ENCODE measurements at places on chromosomes 12 and 14. TPM values are rescaled to one million over a fixed set of nuclear protein-coding genes. Genes with fewer than 3 reads are reported as not detected.

DNA sequence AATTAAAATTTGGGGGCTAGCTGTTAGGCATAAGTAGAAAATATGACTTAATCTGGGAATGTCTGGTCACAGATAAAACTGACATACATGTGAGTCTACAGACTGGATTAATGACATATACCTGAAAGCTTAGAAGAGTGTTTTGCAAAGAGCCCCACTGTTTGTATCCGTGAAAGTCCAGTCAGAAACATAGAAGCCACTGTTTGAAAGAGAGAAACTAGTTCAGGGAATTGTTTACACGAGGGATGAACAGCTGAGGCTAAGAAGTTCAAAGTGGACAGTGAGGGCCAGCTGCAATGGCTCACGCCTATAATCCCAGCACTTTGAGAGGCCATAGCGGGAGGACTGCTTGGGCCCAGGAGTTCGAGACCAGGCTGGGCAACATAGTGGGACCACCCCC is 36.2 kb upstream of the SGPP1 start:
- H3K4me1 ChIP-seq: no peaks in the 10 kb centered on the region
- no peak for DNase-seq
- H3K27ac ChIP-seq: no peak overlapping the region

GRCh38 chr14:38419579-38419978 is 163.7 kb upstream of the CLEC14A start:
- no peak overlapping the region for H3K27ac ChIP-seq
- H3K27me3 ChIP-seq: peaks cover 6% of the 10 kb centered on the region
- no peak for DNase-seq

Gene GPR65
- total RNA-seq: not detected

DNA sequence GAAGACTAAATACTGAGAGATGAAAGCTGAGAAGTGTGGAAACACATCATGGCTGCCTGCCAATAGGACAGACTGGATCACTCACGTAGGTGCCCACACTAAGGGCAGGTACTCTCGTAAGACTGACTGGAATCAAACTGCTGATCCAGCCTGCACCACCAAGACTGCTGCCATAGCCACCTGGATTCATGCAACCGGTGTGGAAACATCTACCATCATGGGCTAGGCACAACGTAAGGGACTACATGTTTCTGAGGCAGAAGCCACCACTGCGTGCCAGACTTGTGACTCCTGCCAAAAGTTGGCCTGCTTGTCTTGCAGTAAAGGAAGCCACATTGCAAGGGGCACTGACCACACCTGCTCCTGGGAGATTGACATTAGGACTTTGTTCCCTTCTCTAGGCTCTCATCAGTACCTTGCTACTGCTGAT is 3.8 kb downstream of the POMT2 start:
- peaks cover 61% of the 10 kb centered on the region for H3K4me1 ChIP-seq
- DNase-seq: no peak
- H3K27ac ChIP-seq: peak overlapping the region; percentile 41
- no peaks in the 10 kb centered on the region for H3K27me3 ChIP-seq

GRCh38 chr14:101109981-101110728 is 206.6 kb upstream of the RTL1 start:
- H3K36me3 ChIP-seq: peaks cover 2% of the 10 kb centered on the region
- H3K4me1 ChIP-seq: no peaks in the 10 kb centered on the region
- H3K27me3 ChIP-seq: no peaks in the 10 kb centered on the region
- DNase-seq: no peak
- no peak overlapping the region for H3K4me3 ChIP-seq
- H3K27ac ChIP-seq: no peak overlapping the region

DNA sequence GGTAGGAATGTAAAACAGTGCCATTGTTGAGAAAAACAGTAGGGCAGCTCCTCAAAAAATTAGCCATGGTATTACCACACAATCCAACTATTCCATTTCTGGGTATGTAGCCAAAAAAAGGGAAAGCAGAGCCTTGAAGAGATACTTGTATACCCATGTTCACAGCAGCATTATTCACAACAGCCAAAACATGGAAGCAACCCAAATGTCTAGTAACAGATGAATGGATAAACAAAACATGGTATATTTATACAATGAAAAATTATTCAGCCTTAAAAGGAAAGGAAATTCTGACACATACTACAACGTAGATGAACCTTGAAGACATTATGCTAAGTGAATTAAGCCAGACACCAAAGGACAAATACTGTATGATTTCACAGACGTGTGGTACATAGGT is 67.6 kb upstream of the GNG2 start:
- H3K36me3 ChIP-seq: no peaks in the 10 kb centered on the region
- DNase-seq: no peak
- H3K27ac ChIP-seq: no peak overlapping the region
- H3K27me3 ChIP-seq: no peaks in the 10 kb centered on the region
- no peaks in the 10 kb centered on the region for H3K4me1 ChIP-seq

Gene CD4
- total RNA-seq: 0.72 TPM

GRCh38 chr12:70366581-70367257 is 629 bp downstream of the KCNMB4 start:
- H3K27me3 ChIP-seq: peaks cover 8% of the 10 kb centered on the region
- no peak overlapping the region for H3K27ac ChIP-seq
- H3K4me1 ChIP-seq: peaks cover 20% of the 10 kb centered on the region
- DNase-seq: peak; percentile 78
- no peaks in the 10 kb centered on the region for H3K36me3 ChIP-seq

DNA sequence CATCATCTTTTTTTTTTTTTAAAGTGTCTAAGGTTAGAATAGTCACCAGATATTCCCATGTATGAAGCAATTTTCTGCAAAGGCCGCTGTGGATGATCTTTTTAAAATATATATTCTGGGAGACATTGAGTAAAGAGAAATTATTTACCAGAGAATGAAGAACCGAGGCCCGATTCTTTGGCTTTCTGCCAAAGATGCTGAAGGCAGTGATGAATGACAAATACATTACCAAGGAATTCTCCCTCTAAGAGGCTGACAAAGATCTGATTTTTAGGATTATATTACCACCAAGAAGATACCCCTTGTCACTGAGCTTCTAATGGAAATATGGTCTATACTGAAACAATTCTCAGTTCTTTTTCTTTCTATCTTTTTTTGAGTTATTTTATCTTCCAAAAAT is 336.8 kb downstream of the NAV3 start:
- no peak overlapping the region for H3K27ac ChIP-seq
- no peak overlapping the region for H3K4me3 ChIP-seq
- no peaks in the 10 kb centered on the region for H3K4me1 ChIP-seq
- no peaks in the 10 kb centered on the region for H3K27me3 ChIP-seq
- peaks cover 8% of the 10 kb centered on the region for H3K36me3 ChIP-seq

- H3K4me3 ChIP-seq: no peak overlapping the region
- H3K4me1 ChIP-seq: peaks cover 36% of the 10 kb centered on the region
- H3K36me3 ChIP-seq: peaks cover 2% of the 10 kb centered on the region
- H3K27me3 ChIP-seq: no peaks in the 10 kb centered on the region
- H3K27ac ChIP-seq: no peak overlapping the region
Observed at GRCh38 chr14:73774241-73774570, 60.0 kb upstream of the PNMA1 start.

Gene NANOG
- total RNA-seq: not detected
